ENCODE measurements at places on chromosomes 11 and 22. TPM values are rescaled to one million over a fixed set of nuclear protein-coding genes. Genes with fewer than 3 reads are reported as not detected.
A peak's percentile ranks its signal among the peaks of the same experiment; 100 is the strongest.

Gene WNT11
- 0.40 TPM for total RNA-seq

- no peaks in the 10 kb centered on the region for H3K4me1 ChIP-seq
- no peak overlapping the region for H3K27ac ChIP-seq
- no peak overlapping the region for H3K4me3 ChIP-seq
- peaks cover 59% of the 10 kb centered on the region for H3K27me3 ChIP-seq
- no peaks in the 10 kb centered on the region for H3K36me3 ChIP-seq
These were observed 545.9 kb upstream of the ARHGAP42 start for GRCh38 chr11:100141201-100141600.

Gene OR52N4
- total RNA-seq = not detected

- peak; percentile 48 for DNase-seq
- no peak overlapping the region for H3K27ac ChIP-seq
- no peaks in the 10 kb centered on the region for H3K27me3 ChIP-seq
- H3K36me3 ChIP-seq = no peaks in the 10 kb centered on the region
- peaks cover 9% of the 10 kb centered on the region for H3K4me1 ChIP-seq
These were observed 36.5 kb downstream of the PRDM11 start for GRCh38 chr11:45182902-45183301.

DNA sequence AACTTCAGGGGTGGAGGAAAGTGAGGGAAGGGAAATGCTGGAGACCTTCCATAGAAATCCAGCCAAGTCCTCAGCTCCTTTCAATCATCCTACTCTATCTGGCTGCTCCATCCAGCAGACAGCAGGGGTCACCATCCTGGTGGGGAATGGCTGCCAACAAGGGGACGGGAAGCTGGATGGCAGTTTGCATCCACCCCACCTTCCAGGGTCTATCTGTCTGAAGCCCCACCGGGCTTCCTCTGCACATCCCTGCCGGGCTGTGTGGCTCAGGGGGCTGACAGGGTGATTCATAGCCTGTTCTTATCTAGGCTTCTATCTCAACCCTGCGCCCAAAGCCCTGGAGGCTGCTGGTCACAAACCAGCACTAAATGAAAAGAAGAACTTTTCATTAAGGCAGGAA lies 1.1 kb downstream of the SYTL2 start:
- no peaks in the 10 kb centered on the region for H3K36me3 ChIP-seq
- DNase-seq = peak; percentile 44
- H3K4me3 ChIP-seq = peak overlapping the region; percentile 77
- H3K27me3 ChIP-seq = no peaks in the 10 kb centered on the region
- H3K27ac ChIP-seq = no peak overlapping the region

DNA sequence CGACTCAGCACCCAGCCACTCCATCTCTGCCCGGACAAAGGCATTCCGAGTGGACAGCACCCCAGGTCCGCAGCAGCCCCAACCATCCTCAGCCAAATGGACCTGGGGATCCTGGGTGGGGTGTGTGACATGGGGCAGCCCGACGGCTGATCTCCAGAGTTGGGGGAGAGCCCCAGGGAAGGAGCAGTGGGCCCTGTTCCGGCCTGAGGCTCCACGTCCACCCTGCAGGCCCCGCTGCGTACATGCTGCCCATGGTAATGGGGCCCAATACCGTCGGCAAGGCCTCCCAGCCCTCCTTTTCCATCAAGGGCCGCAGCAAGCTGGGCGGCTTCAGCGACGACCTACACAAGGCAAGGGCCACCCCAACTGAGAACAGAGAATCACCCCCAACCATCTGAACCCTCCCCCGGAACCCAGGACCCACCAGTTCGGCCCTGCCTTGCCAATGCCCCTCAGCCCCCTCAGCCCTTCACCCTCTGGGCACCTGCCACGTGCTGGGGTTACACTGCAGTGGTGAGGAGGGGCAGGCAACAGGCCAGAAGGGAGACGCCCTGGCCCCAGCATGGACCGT lies 5.4 kb downstream of the SCGB1C1 start:
- no peak overlapping the region for H3K4me3 ChIP-seq
- H3K27ac ChIP-seq = no peak overlapping the region
- no peak for DNase-seq
- H3K4me1 ChIP-seq = no peaks in the 10 kb centered on the region
- no peaks in the 10 kb centered on the region for H3K27me3 ChIP-seq

DNA sequence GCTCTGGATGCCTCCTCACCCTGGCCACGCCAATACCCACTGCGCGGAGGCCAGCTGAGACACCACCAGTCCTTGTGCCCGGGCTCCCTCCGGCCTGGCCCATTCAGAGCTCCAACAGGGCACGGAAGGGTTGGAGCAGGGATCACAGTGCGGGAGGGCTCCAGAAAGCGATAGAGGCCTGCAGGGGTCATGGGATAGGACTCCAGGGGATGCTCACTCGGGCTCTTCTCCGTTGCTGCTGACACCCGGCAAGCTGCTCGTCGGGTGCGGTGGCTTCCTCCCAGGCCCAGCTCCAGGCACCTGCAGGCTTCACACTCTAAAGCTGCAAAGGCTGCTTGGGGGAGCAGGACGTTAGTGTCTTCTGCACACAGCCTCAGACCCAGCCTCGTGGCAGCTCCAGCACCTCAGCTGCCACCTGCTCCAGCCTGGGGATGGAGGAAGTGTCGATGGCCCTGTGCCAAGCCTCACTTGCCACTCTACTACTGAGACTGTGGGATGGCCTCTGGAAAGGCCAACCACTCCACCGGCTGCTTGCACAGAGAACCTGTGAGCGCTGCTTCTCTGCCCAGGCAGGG lies 10.6 kb downstream of the WNT7B start:
- no peaks in the 10 kb centered on the region for H3K27me3 ChIP-seq
- peaks cover 28% of the 10 kb centered on the region for H3K4me1 ChIP-seq
- H3K36me3 ChIP-seq = no peaks in the 10 kb centered on the region
- no peak for DNase-seq

Gene TYR
- total RNA-seq = not detected

DNA sequence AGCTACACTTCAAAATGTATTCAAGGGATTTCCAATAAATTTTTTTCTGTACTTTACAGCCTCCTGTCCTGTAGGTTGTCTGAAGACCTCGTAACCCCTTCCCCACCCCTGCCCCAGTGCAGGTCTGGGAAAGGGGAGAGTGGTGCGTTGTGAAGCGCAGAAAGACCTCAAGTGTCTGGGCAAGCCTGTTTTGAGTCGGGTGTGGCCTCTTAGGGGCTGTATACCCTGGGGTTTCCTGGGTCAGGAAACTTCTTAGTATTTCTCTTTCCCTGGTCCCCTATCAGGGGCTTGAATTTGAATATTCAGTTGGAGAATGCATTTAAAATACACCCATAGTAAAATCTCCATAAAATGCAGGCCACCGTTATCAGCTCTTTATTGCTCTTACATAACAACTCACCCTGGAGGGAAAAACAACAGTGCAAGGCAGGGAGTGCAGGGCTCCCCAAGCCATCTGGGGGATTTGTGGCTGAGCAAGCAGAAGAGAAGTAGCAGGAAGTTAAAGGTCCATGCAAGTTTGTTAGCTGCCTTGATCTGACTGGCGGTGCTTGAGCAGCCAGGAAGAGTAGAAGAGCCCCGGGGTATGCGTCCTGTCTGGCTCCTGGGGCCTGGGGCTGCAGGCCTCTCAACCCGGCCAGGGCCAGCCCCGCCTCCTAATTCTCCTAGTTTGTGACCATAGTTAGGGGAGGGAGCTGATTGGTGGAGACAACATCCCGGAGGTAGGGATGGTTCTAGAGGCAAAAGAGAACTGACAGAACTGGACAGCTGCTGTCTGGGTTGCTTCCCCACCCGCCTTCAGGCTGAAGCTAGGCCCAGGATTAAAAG lies 25.7 kb downstream of the ARHGAP1 start:
- H3K4me1 ChIP-seq = peaks cover 13% of the 10 kb centered on the region
- DNase-seq = no peak
- H3K36me3 ChIP-seq = peaks cover 11% of the 10 kb centered on the region
- no peaks in the 10 kb centered on the region for H3K27me3 ChIP-seq
- H3K4me3 ChIP-seq = no peak overlapping the region

- no peaks in the 10 kb centered on the region for H3K4me1 ChIP-seq
- H3K27ac ChIP-seq = no peak overlapping the region
- H3K36me3 ChIP-seq = no peaks in the 10 kb centered on the region
- H3K4me3 ChIP-seq = no peak overlapping the region
- H3K27me3 ChIP-seq = no peaks in the 10 kb centered on the region
These were observed 17.7 kb downstream of the MYRF start for GRCh38 chr11:61769946-61770683.

Gene PRRG4
- total RNA-seq = 12.9 TPM

Gene OR8A1
- total RNA-seq = not detected

- H3K36me3 ChIP-seq = peaks cover 57% of the 10 kb centered on the region
- peak overlapping the region; percentile 50 for H3K4me3 ChIP-seq
- H3K27me3 ChIP-seq = no peaks in the 10 kb centered on the region
- peak; percentile 54 for DNase-seq
- H3K4me1 ChIP-seq = peaks cover 56% of the 10 kb centered on the region
These were observed 7.1 kb downstream of the CD44 start for GRCh38 chr11:35146074-35146521.

Measured in PC-3 (cell line).